Lower lobe of right lung (tissue), 2 donors: ENCODE measurements at places on chromosomes 1 and 21. TPM values are rescaled to one million over a fixed set of nuclear protein-coding genes. Genes with fewer than 3 reads are reported as not detected.

GRCh38 chr1:112923959-112924349 lies 32.0 kb downstream of the SLC16A1 start:
- no peak for DNase-seq

DNA sequence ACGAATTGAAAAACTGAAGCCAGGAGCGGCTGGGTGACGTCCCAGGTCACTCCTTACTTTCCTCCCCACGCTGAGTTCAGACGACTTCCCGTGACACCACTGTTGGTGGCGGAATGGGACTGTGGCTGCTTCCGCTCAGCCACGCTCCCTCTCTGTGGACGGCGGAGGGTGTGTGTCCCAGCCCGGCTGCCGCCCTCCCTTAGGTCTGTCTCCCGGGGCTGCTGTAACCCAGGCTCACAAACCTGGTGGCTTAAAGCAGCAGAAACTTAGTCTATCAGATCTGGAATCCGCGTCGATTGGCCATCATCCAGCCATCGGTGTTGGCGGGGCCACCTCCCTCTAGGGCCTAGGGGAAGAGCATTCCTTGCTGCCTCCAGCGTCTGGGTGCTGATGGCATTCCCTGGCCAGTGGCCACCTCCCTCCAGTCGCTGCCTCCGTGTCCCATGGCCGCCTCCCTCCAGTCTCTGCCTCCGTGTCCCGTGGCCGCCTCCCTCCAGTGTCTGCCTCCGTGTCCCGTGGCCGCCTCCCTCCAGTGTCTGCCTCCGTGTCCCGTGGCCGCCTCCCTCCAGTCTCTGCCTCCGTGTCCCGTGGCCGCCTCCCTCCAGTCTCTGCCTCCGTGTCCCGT lies 17.5 kb downstream of the TRPM2 start:
- no peak for DNase-seq

DNA sequence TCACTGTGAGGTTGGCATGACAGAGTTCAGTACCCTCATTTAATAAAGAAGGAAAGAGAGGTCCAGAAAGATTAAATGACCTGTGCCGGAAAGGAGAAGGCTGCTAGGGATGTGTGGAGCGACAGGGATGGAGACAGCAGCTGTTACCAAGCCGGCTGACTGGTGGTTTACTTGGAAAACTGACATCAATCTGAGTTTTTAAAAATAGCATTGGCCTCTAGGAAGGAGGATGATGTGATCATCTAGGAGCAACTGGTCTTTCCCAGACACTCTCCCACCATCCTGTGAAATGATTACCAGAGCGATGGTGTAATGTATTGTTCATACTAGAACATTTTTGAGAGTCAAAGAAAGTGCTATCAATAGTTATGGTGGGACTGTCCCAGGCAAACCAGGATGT lies 154.4 kb downstream of the ZSCAN20 start:
- no peak for DNase-seq

DNA sequence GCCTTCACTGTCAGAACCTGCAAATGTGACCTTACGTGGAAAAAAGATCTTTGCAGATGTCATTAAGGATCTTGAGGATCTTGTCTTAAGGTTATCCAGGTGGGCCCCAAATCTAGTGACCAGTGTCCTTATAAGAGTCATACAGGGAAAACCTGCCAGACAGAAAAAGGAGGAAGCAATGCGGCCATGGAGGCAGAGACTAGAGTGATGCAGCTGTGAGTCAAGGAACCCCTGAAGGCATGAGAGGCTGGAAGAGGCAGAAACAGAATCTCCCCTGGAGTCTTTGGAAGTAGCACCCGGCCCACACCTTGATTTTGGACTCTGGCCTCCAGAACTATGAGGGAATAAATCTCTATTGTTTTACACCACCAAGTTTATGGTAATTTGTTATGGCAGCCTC lies 36.5 kb upstream of the DNASE2B start:
- no peak for DNase-seq

- DNase-seq, result peak; percentile 39
Observed at GRCh38 chr21:42037943-42038342, 27.8 kb upstream of the ZBTB21 start.

DNA sequence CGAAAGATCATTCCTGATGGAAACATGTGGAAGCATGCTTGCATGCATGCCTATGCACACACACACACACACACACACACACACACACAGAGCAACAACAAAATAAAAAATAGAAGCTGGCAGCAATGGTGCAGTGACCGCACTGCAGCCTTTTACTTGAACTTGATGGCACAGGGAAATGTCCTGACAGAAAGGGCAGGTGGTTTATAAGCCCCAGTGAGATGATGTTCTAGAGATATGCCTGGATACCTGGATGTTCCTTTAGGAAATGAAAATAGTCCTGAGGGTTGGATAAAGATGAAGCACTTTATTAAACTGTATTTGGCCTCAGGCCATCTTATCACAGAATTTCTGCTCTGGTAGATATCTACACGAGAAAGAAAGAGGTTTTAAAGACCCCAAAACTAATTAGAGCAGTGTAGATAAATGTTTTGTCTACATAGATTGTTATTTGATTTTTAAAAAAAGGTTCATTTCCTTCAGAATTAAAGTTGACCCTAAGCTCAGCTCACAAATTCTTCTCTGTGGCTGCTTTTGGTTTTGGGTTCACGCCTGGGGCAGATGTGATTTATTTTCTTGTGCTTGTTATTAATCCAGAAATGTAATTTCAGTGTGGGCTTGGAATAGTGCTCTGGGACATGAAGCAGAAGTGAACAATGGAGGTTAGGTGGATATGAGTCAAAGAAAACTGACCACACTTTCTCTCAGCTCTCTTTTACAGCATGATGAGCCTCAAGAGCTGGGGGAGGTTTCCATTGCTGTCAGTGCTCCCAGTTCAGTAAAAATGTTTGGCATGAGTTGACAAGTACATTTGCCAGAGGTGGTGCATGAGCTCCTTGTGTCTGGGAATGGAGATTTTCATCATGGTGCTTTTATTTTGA lies 22.9 kb downstream of the ADAM30 start:
- no peak for DNase-seq

DNA sequence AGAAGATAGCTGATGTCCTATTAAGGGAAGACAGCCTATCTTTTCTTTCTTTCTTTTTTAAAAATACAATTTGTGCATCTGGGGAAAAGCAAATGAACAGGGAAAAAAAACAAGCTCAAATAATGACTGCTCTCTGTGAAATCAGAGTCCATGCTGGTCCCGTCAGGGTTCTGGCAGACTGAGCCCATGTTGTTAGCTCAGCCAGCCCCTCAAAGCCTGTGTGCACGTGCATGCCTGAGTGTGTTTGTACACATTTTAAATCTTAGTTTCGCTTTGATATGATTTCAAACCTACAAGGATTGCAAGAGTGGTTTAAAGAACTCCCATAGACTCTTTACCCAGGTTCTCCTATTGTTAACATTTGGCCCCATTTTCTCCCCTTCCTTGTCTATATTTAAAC lies 231.8 kb upstream of the GREM2 start:
- no peak for DNase-seq

DNA sequence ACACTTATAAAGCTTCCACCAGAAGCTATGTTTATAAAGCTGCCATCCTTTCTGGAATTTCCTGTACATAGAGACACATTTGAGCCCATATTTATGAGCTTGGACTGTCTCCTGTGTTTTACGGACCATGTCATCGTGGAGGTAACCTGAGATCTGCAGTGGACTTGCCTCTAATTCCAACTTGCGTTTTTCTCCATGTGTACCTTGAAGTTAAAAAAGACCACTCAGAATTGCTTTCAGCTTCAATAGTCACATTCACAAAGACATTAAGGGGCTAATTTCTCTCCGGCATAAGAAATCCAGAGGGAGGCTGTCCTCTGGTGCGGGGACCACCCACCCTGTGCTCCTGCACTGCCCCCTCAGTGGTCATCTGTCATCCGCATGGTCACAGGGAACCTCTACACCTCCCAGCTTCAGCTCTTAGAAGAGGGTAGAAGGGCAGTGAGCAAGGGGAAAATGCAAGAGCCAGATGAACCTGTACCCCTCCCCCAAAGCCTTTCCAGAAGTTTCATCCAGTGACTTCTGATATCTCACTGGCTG lies 521.4 kb upstream of the CAMK1G start:
- DNase-seq, result no peak

DNA sequence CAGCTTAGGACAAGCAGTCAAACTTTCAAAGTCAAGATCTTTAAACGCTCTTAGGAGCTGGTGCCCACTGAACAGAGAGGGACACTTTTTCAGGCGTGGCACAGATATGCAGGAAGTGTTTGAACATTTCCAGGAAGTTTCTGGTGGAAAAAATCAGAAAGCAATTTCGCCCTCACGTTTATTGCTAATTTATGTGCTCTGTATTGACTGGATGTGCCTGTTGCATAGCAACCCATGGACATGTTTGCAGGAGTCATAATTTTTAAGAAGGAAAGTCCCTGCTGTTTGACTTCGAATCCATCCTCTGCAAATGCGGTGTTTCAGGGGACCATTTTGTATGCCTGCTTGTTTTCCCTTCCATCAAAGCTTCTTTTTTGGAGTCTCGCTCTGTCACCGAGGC lies 239.9 kb upstream of the IRF2BP2 start:
- DNase-seq, result no peak

GRCh38 chr1:156429313-156430060 lies 60.5 kb downstream of the RHBG start:
- DNase-seq, result no peak

DNA sequence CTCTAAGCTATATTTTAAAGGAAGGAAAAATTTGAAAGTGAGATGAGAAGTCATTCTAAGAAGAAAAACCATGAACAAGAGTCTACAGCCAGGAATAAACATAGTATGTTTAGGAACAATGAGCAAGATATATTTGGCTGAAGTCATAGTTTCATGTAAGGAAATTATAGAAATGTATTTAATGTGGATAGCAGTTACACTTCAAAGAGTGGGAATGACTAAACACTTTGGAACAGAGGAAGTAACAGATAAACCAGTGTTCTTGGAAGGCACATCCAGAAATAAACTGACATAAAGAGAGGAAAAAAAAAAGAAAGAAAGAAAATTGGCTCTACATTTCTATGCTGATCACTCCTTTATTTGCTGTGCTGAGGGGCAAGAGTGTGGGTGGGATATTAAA lies 18.0 kb downstream of the C8A start:
- no peak for DNase-seq

GRCh38 chr1:22547818-22548462 lies 15.3 kb upstream of the EPHA8 start:
- DNase-seq, result no peak

DNA sequence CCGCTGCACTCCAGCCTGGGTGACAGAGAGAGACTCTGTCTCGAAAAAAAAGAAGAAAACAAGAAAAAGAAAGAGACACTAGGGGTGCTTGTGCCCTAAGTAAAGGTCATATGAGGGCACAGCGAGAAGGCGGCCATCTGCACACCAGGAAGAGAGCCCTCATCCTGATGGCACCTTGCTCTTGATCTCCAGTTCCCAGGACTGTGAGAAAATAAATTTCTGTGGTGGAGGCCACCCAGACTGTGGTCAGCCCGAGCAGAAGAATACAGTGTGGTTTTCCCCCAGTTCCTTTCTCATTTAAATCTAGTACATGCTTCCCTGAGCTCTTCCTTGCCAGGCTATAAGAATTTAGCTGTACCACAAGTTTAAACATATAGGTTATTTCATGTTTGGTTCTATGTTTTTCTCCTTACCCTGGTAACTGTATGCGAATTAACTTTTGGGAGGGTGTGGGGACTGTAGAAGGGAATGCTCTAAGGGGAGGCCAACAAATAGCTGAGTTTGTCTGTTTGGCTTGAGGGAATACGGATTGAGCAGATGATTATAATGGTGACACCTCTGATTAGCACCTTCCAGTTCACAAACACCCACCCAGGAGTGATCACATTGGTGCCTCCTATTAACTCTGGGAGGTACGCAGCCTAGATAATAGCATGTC lies 119.6 kb upstream of the ERRFI1 start:
- DNase-seq, result no peak

DNA sequence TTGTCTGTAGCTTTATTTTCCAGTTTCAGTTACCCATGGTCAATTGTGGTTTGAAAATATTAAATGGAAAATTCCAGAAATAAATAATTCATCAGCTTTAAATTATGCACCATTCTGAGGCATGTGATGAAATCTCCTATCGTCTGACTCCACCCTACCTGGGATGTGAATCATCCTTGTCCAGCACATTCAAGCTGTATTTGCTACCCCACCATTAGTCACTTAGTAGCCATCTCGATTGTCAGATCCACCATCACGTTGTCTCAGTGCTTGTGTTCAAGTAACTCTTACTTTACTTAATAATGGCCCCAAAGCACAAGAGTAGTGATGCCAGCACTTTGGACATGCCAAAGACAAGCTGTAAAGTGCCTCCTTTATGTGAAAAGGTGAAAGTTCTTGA lies 4.0 kb downstream of the STPG1 start:
- DNase-seq, result no peak

RGS8 gene
- total RNA-seq, result not detected

- peak; percentile 74 for DNase-seq
Observed at GRCh38 chr1:32666901-32667566, 16.0 kb downstream of the RBBP4 start.
